ENCODE measurements at places on chromosomes 4 and X.

DNA sequence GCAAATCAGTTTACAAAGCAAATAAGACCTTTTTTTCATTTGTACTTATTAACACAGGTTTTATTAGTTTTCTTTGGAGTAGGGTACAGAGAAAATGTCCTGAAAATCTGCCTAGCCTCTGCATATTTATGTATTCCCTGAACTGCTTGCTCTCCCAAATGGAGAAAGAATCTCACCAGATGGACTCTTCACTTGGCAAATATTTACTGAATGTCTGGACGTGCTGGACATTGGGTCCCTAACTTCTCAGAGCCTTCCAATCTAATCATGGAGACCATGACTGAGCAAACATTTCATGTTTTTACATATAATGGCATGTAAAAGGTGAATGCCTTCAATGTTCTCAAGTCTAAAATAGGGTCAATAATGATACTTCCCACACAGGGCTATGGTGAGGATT lies 126.0 kb downstream of the CHRDL1 start:
- DNase-seq, result no peak

- DNase-seq, result no peak
Measured at GRCh38 chrX:120269373-120270035, 18.9 kb downstream of the ZBTB33 start.

DNA sequence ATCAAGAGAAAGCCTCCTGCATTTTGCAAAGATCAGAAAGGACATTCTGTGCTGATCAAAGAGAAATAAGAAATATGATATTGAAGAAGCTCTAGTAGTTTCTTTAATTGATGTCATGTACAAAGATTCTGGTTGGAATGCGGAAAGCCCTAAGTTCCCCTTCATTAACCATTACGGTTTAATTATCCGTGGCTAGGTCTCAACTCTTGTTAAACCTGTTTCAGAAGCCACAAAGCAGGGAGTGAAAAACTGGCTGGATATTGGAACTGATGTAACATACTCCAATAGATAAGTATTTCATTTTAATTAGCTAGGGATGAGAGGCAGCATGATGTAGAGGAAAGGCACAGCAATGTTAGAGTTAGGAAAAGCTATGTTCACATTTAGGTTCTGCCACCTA lies 55.7 kb downstream of the SPANXN3 start:
- DNase-seq, result no peak

DNA sequence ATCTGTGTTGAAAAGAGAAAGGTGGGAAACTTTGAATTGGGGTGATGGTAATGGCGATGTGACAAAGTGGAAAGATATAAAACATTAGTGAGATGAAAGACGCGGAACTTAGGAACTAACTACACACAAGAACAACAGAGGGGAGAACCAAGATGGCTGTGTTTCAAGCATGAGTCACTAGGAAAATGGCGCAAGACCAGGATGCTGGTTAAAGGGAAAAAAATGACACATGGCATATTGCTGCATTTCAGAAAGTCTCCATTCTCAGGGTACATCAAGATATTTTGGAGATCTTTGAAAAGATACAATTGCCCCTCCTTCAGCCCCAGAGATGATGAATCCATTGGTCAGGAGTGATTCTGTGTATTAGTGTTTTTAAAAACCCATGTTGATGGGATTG lies 164.4 kb downstream of the FBXO8 start:
- DNase-seq, result peak; percentile 0

DNA sequence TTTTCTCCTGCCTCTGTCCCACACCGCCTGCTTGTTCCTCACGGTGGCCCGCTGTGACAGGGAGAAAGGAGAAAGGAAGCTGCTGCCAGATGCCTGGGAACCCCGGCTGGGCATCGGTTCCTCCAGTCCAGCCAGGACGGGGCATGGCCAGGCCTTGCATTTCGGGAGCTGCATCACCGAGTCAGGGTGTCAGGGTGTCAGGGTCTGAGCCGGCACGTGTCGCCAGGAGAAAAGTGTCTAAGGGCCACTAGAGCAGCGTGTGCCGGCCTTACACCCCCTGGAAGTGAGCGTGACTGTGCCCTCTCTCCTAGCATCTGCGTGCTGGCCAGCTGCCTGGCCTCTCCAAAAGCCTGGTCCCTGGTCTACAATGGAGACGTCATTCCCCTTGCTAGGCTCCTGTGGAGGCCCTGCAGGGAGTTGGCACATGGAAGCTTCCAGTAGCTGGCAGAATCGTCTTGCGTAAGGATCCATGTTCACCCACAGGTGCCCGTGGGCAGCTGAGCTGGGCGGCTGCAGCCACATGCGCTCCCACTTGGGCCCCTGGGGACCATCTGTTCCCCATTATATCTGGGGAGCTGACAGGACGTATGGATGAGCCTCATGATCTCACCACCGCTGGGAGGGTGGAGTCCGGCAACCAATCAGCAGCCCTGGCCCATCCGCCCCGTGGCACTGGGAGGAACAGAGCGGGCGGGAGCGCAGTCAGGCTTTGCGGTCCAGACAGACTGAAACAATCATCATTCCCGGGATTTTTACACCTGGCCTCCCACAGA lies 39.9 kb upstream of the HMX1 start:
- DNase-seq, result no peak
